Stimulated activated naive CD4-positive, alpha-beta T cell (primary cell): ENCODE measurements at places on chromosomes 3 and 15.

- no peak for DNase-seq
Observed at GRCh38 chr15:80945605-80946004, 44.0 kb downstream of the MESD start.

- DNase-seq: no peak
Observed at GRCh38 chr3:133821767-133822638, 16.4 kb downstream of the SRPRB start.

DNA sequence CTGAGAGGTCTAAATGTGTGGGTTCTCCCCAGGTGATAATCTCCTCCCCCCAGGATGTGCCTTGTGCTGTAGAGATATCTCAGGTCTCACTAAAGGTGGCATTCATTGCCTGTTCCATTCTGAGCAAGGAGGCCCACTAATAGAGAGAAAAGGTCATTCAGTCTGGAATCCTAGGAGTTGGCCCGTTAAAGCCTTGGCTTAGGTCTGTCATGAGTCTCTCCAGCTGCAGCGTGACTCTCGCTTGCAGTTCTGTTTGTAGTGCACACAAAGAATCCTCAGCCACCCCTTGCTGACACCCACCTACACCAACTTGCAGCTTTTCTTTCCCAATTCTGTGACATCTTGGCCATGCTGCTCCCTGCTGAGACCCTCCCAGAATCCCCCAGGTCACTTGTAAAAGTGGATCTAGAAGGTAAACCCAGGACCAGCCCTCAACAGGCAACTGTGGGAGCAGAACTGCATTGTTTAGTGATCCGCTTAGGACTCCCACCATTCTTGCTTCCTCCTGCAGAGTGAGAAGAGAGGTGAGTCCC is 17.7 kb downstream of the MAGEF1 start:
- DNase-seq: no peak

- no peak for DNase-seq
Observed at GRCh38 chr15:80787316-80787715, 8.1 kb downstream of the CEMIP start.

- DNase-seq: no peak
Observed at GRCh38 chr15:90364251-90364650, 12.2 kb downstream of the ZNF774 start.

GRCh38 chr3:38649500-38650247 is at the start of gene SCN5A:
TSS of gene SCN5A (minus strand) at chr3:38649687. CDS start at chr3:38633307, 16,380 bp downstream.
- peak; percentile 17 for DNase-seq

- no peak for DNase-seq
Observed at GRCh38 chr15:66746231-66746605, 44.2 kb downstream of the SMAD6 start.
